ENCODE measurements at places on chromosomes 7 and 10.

GRCh38 chr7:25485026-25485425 is 256.7 kb upstream of the NPVF start:
- no peak for DNase-seq

DNA sequence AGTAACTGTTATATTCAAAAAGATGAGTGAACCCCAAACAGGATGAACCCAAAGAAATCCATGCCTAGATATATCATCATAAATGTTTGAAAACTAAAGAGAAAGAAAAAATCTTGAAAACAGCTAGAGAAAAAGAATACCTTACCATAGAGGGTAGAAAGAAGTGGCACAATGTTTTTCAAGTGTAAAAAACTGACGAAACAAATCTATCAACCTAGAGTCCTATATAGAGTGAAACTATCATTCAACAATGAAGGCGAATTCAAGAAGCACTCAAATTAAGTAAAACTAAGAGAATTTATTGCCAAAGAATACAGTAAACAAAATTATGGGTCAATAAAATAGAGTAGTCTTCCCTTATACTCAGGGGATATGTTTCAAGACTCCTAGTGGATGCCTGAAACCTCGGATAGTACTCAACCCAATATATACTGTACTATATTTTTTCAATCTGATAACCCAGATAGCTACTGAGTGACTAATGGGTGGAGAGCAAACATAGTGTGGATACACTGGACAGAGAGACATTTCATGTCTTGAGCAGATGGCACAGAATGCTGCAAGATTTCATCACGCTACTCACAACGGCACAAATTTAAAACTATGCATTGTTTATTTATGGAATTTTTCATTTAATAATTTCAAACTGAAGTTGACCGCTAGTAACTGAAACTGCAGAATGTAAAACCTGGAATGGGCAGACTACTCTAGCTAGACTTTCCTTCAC is 52.6 kb upstream of the TMEM106B start:
- DNase-seq, result no peak

GRCh38 chr7:1192171-1192676 is 32.2 kb upstream of the ZFAND2A start:
- DNase-seq, result no peak

DNA sequence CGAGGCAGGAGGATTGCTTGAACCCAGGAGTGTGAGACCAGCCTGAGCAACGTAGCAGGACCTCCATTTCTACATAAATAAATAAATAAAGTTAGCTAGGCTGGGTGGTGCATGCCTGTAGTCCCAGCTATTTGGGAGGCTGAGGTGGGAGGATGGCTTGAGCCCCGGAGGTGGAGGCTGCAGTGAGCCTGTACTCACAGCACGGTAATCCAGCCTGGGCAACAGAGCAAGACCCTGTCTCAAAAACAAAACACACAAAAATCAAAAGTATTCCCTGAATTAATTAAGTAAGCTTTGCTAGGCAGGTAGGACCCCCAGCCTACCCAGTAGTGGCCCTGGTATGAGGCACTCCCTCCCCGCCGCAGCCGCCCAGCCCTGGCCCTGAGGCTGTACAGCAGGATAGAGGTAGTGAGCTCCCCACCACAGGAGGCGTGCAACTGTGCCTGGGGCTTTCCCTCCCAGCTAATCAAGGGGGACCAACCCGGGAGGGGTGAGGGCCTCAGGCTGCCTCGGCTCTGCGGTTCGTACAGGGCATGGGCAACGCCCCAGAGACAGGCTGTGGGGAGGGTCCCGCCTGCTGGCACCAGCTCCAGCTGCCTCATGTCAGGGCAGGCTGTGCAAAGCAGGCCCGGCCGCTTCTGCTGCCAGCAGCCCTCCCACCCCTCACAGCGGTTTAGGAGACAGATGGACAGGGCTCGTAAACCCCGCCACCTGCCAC is 1.0 kb upstream of the CYP2W1 start:
- no peak for DNase-seq

- DNase-seq, result no peak
These were observed 125.8 kb downstream of the RAB11FIP2 start for GRCh38 chr10:117920956-117921355.

- no peak for DNase-seq
These were observed 21.7 kb downstream of the KLHDC10 start for GRCh38 chr7:130091999-130092398.

GRCh38 chr7:70631718-70632117 is 500.2 kb upstream of the GALNT17 start:
- no peak for DNase-seq

GRCh38 chr10:87974769-87975168 is 111.3 kb downstream of the PTEN start:
- DNase-seq, result no peak

GRCh38 chr10:57696641-57697040 is 571.1 kb downstream of the IPMK start:
- no peak for DNase-seq

DNA sequence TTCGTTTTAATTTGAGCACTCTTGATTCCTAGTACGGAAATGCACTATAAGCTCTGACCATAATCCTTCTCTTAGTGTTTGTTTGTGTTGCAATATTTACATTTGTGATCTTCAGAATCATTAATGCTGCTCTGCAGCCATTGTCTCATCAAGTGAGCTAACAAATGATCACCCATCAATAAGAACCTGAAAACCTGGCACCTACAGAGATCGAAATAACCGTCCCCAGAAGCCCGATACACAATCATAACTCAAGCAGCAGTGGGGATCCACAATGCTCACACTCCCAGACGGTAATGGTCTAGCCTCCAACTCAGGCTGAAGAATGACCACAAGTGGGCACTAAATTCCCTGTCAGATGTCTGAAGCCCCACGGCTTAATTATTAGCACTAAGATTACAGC is 156.0 kb upstream of the NFE2L3 start:
- no peak for DNase-seq

- DNase-seq, result no peak
These were observed 63.9 kb upstream of the NANOS1 start for GRCh38 chr10:118965645-118966044.

DNA sequence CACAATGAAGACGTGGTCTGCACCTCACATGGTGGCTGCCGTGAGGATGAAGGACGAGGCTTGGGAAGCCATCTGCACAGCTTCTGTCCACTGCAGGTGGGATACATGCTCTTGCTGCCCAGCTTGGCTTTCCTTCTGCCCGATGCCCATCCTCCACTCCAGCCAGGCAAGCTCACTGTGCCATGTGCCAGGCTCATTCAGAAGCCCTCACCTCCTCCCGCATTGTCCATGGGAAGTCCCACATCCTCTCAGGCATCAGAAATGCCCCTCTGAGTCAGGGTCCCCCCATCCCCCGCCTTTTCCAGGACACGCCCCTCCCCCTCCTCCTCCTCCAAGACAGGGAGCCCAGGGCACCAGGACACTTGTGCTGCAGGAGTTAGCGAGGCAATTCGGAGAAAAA is 4.6 kb upstream of the NOM1 start:
- DNase-seq, result no peak

Data from GM19239 (cell line).